MV-4-11 (cell line): ENCODE measurements at places on chromosomes 6 and 20.

DNA sequence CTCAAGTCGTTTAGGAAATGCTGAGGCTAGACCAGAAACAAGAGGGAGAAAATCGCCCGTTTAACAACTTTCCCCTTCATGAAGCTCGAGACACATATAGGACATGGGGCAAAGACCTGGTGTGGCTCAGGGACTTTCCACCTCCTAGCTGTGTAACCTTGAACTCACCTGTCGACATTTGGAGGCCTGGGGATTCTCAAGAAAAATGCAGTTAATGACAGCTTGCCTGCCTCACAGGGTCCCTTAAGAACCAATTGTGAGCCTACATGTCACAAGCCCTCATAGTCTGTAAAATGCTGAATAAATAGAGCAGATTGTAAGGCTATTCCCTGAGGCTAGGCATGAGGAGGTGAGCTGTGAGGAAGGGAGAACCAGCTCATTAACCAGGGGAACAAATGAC is 35.1 kb downstream of the MGME1 start:
- no peak for DNase-seq

GRCh38 chr6:14276071-14276470 is 158.5 kb downstream of the CD83 start:
- DNase-seq = no peak

GRCh38 chr20:19993958-19994669 is 23.0 kb upstream of the NAA20 start:
- peak; percentile 15 for DNase-seq

- no peak for DNase-seq
These were observed 56.9 kb downstream of the BCAS1 start for GRCh38 chr20:54013471-54013870.

DNA sequence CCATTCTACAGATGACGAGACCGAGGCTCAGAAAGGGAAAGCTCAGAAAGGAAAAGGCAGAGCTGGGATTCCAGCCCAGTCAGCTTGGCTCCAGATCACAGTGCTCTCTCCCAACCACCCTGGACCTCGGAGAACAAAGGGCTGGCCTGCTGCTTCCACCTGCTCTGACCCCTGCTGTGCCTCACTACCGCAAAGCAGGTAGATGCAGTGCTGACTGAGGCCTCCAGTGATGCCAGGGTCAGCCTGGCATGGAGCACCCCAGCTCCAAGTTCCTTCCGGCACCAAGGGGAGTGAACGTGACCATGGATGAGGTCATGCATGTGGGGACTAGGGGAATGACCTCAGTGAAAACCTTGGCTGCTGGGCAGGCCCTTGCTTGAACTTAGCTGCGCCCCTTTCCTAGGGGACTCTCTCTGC is 20.7 kb upstream of the TLDC2 start:
- DNase-seq = no peak

DNA sequence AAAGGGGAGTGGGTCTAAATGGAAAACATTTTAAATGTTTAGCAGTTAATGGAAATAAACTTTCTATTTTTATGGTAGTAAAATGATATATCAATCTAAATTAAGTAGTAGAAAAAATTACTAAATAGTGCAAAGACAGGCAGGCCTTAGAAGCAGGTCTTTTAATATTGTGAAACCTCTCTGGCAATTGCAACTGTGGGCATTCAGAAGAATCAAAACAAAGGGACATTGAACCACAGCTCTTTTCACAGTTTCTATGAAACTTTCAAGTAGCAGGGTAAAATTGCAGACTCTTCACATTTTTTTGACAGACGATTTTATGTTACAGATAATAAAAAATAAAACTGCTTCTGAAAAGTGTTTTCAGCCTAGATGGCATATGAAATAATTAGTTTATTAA is 533.7 kb downstream of the BCKDHB start:
- DNase-seq = no peak

DNA sequence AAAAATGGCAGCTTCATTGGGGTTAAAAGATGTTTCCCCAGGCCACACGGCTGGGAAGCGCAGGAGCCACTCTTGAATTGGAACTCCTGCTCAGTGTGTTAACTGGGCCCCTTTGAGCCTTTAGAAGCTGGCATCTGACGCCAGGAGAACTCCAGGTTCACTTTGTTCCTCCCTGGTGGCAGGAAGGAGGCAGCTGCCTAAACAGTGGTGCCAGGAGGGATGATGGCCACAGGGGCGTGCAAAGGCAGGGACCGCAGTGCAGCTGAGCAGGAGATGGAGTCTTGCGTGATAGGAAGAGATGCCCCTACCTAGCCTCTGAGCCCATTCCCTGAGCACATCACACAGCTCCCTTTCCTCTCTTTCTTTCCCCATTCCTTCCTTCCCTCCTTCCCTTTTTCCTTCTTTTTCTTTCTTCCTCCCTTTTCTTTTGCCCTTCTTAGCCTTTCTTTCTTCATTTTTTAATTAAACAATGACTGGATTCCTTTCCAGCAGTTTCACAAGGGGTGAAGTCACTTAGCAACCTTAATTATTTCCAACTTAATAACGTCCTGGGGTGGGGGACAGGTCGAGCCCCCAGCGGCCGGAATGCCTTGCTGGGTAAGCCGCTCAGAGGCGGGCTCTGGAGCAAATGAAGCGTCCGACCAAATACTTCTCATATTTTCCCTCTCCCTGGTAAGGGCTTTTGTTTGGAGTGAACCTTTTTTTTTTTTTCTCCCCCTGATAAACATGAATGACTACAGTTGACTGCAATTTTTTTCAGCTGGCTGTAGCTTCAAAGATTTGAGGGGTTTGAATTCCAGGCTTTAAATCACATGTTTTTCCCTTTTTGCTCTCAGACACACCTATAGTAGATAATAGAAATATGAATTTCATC is 20.8 kb upstream of the BMP7 start:
- no peak for DNase-seq
